ENCODE measurements at places on chromosomes 1 and 21.
A peak's percentile ranks its signal among the peaks of the same experiment; 100 is the strongest.

DNA sequence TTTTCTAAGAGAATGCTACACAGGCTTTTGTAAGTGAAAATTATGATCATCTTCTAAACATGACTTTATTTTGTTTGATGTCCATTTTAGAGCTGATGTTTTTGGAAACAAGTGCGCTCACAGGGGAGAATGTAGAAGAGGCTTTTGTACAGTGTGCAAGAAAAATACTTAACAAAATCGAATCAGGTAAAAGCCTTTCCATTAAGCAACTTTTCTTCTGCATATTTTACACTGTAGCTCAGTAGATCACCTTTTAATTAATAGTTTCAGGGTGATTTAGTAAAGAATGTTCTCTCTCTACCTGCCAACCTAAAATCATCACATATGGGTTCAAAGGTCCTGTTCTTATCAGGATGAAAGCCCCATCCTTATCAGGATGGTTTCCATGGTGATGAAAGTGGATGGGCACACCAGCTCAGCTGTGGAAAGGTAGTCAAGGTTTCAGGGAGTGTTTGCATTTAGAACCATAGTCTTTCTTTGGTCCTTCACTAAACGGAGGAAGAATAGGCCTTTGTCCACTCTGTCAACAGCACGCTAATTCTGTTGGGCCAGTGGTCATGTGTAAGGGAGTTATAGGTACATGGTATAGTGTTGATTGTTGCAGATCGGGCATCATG, 28.1 kb downstream of the RAB4A start:
- DNase-seq = no peak

GRCh38 chr21:38793926-38794713, 11.6 kb upstream of the ETS2 start:
- no peak for DNase-seq

GRCh38 chr1:153465811-153466636, 5.6 kb upstream of the S100A7 start:
- DNase-seq = peak; percentile 32

DNA sequence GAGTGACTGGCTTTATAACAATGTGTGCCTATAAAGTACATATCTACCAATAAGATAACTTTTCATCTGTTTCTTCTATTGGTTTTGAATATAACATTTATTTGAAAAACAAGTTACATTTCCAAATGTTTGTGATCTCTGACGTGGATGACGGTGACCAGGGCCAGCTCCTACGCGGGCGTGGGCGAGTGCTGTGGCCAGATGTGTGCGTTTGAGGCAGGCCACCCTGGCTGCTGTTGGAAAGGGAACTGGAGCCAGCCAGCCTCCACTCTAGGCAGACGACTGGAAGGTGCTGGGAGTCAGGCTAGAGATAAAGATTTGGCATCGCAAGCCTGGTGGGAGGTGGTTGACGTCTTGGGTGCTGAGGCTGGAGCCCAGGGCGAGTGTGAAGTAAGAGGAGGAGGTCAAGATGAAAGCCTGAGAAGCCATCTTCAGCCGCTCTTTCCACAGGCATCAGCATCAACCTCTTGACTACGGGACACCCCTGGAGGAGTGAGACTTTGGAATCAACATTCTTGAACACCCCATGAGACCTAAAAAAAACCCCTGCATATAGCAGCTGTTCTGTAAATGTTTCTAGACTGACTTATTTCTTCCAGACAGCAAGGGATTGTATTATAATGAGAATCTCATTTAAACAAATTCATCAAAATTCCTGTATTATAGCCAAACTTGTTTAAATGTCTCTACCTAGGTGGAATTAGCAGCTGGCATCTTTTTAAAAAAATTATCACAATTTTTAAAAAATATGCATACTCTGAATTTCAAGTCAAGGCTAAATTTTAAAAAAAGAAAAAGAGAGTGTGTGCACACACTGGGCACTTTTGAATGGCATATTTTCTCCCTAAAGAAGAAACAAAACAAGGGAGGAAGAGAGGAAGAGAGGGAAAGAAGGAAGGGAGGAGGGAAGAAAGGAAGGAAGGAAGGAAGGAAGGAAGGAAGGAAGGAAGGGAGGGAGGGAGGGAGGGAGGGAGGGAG, 112.5 kb upstream of the SLC44A3 start:
- no peak for DNase-seq

- DNase-seq = no peak
Measured at GRCh38 chr1:214285610-214286440, 4.9 kb downstream of the SMYD2 start.

GRCh38 chr1:171210355-171210754, 25.3 kb downstream of the FMO2 start:
- no peak for DNase-seq

GRCh38 chr1:116104667-116105066, 6.5 kb upstream of the MAB21L3 start:
- no peak for DNase-seq

GRCh38 chr1:27513528-27513927, 23.6 kb upstream of the WASF2 start:
- no peak for DNase-seq

DNA sequence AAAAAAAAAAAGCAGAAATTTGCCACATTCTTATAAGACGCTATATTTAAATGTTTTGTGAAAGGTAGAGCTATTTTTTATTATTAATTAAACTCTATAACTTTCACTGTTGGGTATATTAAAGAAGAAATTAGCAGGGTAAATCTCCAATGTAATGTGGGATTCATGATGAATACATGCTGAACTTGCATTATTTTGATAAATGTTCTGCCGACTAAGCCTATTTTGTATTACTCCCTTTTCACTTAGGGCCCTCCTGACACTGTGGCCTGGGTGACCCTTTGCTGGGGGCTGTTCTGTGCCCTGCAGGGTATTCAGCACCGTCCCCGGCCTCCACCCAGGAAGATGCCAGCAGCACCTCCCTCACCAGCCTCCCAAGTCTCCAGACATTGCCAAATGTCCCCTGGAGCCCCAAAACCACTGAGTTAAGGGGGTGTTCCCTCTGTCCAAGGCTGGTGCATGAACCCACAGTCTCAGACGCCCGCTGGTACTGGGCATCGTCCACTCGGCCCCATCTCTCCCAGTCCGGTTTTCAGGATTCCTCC, 22.5 kb downstream of the RSPH1 start:
- DNase-seq = no peak

- no peak for DNase-seq
Measured at GRCh38 chr1:119549719-119550132, 42.7 kb downstream of the HSD3B1 start.

DNA sequence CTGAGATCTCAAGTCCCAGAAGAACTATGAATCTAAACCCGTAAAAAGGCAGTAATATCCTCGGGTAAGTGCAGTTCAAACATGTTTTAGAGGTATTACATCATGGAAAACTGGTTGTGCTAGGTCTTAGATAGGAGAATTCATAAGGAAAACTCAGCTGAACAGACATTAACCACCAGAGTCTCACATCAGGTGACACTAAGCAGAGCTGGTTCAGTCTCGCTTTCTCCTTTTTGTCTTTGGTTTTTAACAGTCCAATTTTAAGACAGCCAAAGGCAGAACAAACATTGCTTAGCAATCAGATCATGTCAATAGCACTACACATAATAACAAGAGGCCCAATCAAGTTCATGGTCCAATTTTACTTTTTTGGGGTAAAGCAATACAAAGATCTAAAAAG, 63.1 kb upstream of the MUTYH start:
- DNase-seq = no peak

DNA sequence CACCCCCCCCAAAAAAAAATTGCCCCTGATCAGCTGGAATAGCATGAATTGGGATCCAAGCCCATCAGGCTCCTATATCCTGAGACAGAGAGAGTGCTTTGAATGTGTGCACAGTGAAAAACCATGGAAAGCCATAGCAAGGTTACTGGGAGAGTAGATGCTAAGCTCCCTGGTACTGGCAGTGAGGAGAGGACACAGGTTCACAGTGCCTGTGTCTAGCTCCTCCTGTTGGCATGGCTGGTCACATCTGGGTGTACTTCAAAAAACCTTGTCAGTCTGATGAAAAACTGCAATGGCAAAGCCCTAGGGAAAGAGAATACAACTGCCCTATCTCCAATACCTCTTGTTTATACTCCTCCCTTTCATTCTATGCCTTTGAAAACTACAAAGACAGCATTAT, 12.9 kb downstream of the COPA start:
- DNase-seq = no peak

GRCh38 chr1:113380075-113380474, 10.2 kb upstream of the MAGI3 start:
- DNase-seq = no peak

DNA sequence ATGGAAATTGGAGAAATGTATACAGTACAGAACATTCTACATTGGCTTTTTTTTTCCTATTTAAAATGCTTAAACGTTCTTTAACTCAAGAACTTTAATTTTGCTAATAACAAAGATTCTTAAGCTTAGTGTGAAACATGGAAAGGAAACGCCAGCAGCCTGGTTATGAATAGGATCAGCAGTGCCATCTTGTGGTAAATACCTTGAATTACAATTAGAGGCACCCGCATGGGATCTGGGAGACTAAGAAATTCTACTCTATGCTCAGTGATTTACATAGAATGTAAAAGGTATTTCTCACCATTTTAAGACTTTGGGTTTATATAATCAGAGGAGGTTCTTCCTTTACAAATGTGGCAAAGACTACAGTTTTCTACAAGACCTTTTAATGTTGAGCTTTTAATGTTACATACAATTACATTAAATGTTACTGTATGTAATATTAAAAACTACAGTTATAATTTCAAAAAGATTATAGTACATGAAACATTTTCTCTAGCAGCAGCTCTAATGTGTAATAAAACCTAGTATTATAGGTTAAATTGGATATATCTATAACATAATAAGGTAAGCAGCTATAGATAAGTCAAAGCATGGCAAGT, 32.1 kb upstream of the APOBEC4 start:
- peak; percentile 9 for DNase-seq

DNA sequence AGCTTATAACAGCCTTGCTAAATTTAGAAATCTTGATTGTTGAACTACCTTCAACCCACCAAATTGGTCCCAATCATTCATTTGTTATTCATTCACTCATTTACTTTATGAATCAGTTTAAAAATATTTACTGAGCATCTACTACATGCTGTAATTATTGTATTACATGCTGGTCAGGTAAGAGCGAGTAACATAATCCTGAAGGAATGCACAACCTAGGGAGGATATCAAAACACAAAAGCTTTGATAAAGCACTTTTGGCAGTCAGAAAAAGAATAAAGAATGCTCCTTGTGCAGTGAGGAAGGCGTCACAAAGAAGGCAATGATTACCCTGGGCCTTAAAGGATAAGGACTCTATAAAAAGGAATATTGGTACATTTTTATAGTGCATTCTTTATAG, 518.9 kb upstream of the NR5A2 start:
- no peak for DNase-seq

DNA sequence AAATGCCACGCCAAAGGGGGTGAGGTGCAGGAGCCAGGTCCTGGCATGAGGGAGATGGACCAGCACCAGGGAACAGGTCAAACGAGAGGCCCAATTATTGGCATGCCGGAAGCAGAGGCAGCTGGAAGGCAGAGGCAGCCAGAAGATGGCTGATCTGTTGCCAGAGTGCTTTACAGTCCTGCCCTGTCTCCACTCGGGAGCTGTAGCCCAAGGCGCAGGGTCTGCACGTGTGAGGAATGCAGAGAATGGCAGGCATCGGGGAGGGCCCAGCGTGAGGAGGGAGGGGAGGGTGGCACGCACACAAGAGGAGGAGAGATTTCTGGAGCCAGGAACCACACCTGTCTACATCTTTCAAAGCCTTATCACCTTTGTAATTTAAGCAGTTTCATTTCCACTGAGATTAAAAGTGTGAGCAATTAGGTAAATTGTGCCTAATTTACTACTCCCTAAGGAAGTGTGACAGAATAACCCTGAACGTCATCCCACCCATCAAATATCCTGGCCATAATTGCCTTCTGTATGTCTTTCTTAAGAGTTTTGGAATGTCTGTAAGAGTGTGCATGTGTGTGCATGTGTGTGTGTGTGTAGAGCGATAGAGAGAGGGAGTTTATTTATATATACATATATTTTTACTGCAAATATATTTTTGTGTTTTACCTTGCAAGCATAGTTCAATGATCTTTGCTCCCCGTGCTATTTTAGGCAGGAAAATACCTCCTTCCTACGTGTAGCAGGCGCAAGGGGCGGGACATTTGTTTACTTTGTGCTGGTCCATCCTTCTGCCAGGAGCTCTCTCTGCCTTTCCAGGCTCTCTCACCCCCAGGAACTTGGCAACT, 125.5 kb upstream of the SERBP1 start:
- DNase-seq = no peak

- no peak for DNase-seq
Measured at GRCh38 chr1:151065089-151065645, 5.0 kb downstream of the MLLT11 start.

GRCh38 chr1:92934395-92935378, 26.6 kb downstream of the DIPK1A start:
- no peak for DNase-seq

- peak; percentile 33 for DNase-seq
Measured at GRCh38 chr1:152189657-152190442, 30.8 kb upstream of the RPTN start.

- DNase-seq = no peak
Measured at GRCh38 chr1:8797216-8797615, 20.2 kb downstream of the RERE start.

- DNase-seq = no peak
Measured at GRCh38 chr1:172450524-172450885, 6.6 kb upstream of the PIGC start.

DNA sequence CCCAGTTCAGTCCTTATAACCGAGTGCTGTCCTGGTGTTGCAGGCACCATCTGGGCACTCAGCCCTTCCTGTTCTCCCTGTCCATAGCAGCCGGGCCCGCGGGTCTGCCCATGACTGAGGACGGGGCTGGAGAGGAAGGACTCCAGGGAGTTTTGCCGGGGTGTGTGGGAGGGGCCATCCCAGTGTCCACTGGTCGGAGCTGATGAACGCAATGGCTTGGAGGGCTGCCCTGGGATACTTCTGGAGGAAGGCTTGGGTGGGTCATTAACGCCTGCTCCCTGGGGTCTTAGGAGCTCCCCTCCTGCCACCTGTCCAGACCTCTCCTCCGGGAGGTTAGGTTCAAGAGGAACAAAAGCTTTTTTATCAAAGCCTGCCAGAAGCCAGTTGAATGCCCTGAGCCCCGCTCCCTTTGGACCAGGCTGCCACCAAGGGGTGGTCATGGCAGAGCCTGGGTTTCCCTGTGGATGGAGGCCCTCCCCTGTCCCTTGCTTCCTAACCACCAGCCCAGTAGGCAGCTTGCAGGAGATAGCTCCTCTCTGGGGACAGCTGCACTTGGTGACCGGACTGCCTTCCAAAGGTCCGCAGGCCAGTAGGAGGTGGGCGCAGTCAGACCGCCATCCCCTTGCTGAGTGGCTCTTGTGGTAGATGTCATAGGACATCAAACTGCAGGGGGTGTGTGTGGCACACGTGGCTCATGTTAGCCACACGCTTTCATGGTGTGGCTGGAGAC, 61.3 kb downstream of the TRIM11 start:
- DNase-seq = no peak
